ENCODE measurements at places on chromosomes 7 and 10.

DNA sequence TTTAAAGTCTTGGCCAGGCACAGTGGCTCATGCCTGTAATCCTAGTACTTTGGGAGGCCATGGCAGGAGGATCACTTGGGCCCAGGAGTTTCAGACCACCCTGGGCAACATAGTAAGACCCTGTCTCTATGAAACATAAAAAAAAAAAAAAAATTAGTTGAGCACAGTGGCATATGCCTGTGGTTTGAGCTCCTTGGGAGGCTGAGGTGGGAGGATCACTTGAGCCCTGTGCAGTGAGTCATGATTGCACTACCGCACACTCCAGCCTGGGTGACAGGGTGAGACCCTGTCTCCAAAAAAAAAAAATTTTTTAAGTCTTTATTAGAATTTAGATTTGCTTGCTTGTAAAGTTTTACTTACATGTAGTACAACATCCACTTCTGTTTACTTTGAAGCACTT, 14.0 kb downstream of the WNT2 start:
- no peak for DNase-seq

- no peak for DNase-seq
Observed at GRCh38 chr10:802506-802905, 113.0 kb upstream of the DIP2C start.

- DNase-seq, result no peak
Observed at GRCh38 chr10:95280637-95281036, 10.2 kb downstream of the PDLIM1 start.

DNA sequence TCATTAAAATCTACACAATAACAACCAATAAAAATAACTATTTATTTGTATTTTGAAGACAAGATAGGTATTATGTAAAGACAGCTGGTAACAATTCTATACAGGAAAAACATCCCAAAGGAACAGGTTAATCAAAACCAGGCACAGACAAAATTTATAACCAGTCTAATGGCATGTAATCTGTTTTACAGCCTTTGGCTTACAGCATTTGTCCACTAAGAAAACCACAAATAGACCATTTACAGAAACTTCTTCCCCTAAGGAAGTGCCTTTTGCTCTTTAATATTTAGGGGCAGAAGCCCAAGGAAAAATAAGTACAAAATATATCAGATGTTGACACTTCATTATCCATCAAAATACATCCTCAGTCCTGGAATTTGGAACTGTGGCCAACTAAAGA, 65.0 kb downstream of the SVIL start:
- no peak for DNase-seq

GRCh38 chr10:2980791-2981360, 86.5 kb upstream of the PFKP start:
- no peak for DNase-seq

- DNase-seq, result no peak
Observed at GRCh38 chr7:158997110-158997453, 140.7 kb downstream of the DYNC2I1 start.
